Osteocyte (in vitro differentiated cells): ENCODE measurements at places on chromosomes 4 and X. TPM values are rescaled to one million over a fixed set of nuclear protein-coding genes. Genes with fewer than 3 reads are reported as not detected.

MAOB gene
- total RNA-seq, result not detected in 2 replicates

ARHGAP6 gene
- total RNA-seq, result 3.5 and 4.2 TPM in 2 replicates

SSX1 gene
- not detected in 2 replicates for total RNA-seq

GPR173 gene
- total RNA-seq, result 12.6 and 17.3 TPM in 2 replicates

DNA sequence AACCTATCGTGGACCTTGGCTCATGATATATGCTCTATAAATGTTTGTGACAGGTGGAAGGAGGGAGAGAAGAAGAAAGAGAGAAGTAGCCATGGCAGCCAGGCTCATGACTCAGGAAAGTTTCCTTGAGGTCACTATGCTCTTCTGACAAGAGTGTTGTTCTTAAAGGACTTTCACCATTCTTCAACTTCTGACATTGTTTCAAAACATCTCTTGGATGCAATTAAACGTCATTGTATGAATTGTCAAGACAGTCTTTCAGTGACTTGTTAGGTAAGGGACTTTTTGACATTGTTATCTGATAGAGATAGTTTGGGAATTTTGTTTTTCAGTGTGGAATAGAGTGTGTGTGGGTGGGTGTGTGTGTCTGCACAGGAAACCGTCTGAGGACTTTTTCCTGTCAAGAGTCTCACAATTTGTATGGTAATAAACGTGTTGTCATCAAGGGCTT lies 617.0 kb downstream of the MID1IP1 start:
- DNase-seq, result no peak

- DNase-seq, result no peak
These were observed 27.9 kb upstream of the TNIP3 start for GRCh38 chr4:121192013-121192412.

GRCh38 chr4:129583868-129584267 lies 487.9 kb downstream of the C4orf33 start:
- no peak for DNase-seq

GRCh38 chrX:149819371-149819770 lies 37.6 kb downstream of the MAGEA9 start:
- no peak for DNase-seq
